ENCODE measurements at places on chromosomes 7 and 10.

DNA sequence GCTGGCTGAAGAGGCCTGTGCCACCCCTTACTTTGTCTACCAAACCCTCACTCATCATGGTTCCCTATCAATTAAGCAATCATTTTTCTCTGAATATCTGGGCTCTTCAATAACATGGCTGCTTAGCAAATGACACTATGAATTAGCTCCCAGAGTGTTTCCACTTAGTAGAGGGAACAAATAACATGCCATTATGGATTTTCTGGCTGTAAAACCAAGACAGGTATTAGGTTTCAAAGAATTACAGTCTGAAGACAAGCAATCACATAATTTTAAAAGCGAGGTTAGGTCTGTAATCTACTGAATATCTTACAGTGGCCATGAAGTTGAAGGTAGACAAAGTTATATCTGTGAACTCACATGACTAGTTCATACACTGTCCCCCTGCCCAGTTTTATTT is 220.8 kb upstream of the PHYHIPL start:
- no peak for DNase-seq

GRCh38 chr10:110192552-110192951 is 14.9 kb upstream of the MXI1 start:
- no peak for DNase-seq

GRCh38 chr7:96685353-96685752 is 24.3 kb downstream of the SEM1 start:
- DNase-seq, result no peak

- DNase-seq, result no peak
Observed at GRCh38 chr10:96588616-96589419, 2.0 kb upstream of the TM9SF3 start.

DNA sequence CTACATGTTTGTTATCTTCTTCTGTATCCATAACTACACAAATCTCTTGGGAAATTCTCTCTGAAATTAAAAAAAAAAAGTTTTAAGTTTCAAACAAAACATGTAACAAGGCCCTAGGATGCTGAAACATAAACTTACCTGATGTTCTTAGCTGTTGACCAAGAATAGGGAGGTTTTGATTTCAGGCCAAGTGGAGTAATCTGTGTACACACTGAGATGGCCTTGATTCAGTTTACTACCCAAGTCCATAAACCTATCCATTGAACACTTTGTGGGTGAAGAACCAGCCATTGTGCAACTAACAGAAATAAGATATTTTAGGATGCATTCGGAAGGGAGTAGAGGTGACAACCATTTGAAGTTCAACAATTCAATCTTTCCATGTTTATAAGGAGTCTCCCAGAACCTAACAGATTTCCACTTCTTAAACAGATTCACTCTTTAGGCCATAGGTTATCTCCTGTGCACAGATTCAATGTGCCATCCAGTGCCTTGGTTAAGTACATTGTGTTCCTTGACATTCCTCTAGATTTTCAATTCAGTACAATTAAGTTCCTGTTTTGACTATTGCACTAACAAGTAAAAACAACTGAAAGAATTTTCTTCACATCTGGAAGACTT is 143.1 kb downstream of the CRPPA start:
- DNase-seq, result no peak

GRCh38 chr7:18803923-18804322 is 308.4 kb downstream of the HDAC9 start:
- DNase-seq, result no peak

GRCh38 chr7:50554431-50555322 is 10.5 kb downstream of the DDC start:
- DNase-seq, result no peak

DNA sequence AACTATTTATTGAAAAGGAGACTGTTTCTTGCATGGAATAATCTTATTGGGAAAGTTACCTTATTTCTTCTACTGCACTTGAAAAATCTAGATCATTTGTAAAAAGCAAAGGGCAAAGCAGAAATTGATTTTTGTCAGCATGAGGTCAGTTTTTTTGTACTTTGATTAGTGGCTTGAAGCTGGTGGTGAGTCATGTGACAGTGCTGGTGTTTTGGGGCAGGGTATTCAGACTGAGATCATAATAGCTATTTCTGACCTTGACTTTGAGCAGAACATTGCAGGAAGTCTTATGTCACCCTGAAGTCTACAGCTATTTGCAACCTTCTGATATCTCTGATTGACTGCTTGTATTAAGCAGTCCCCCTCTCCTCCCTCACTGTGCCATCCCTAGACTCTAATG is 66.3 kb upstream of the SORCS3 start:
- DNase-seq, result no peak

DNA sequence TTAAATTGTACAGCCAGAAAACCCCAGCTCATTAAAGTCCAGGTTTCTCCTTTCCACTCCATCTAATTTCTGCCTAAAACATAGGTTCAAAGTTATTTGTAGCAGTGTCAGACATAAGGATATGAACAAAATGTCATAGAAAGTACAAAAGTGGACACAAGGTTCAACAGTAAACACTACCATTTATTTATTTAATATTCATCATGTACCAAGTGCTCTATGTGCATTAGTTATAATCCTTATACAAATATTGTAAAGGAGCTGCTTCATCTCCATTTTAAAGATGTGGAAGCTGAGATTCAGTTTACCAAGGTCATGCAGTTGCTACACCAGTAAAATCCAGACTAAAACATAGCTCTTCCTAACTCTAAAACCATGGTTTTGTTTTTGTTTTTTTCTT is 52.0 kb upstream of the CDK1 start:
- DNase-seq, result no peak

- DNase-seq, result no peak
Observed at GRCh38 chr10:71671994-71672946, 47.3 kb downstream of the C10orf105 start.

GRCh38 chr10:49327036-49327813 is 28.3 kb downstream of the C10orf71 start:
- no peak for DNase-seq

- no peak for DNase-seq
Observed at GRCh38 chr7:48505051-48505450, 333.8 kb downstream of the ABCA13 start.

DNA sequence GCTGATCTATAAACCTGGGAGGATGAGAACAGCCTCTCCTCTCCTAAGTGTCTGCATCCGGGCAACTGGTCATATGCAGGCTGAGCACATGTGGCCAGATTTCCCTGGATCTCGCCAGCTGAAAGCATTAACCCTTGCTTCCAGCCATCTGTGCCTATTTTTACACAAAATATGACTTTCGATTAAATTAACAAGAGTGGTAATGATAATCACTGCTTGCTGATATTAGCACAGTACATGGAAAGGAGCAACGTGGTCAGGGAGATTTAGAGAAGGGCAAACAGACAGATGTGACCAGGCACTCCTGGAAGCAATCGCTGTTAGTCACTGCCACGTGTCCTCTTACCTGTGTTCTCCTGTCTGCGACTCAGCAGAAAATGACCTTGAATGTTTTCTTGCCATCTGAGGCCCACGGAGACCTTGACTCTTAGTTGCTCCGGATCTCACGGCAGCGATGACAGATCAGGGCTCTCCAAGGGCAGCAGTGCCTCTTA is 59.5 kb upstream of the NPTX2 start:
- DNase-seq, result no peak

DNA sequence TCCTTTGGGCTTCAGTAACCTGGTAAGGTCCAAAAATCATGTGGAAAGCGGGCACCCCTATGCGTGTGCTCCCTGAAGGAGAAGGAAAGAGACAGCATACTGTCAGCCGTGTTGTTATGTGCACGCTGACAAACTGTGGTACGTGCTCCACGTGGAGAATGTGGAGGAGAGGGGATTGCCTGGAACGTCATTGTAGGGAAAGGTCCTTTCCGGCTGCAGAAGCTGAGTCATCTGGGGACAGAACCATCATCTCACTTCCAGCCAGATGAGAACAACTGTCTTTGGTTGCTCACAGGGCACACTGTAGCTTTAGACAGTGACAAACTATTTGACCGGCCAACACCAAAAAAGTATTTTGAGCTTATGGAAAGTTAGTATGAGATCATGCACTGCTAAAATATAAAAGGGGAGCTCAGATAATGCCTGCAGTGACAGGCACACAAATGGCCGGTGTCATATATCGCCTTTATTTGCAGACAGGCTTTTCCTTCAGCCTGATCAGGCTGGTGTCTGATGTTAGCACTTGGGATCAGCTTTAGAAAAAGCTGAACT is 38.8 kb upstream of the GRB10 start:
- DNase-seq, result no peak

DNA sequence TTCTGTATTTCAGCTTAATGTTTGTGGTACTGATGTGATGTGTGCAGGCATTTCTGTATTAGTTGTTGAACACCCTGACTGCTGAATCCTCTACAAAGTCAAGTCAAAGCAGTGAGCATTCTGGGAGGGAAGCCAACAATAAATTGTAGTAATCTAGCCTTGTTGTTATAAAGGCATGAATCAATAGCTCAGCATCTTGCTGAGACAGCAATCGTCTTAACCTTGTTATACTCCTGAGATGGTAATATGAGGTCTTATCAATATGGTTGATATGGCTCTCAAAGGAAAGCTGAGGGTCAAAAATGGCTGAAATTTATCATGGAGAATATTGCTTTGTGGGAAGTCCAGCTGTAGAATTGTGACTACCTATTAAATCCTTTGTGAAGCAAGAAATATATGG is 299.4 kb downstream of the DNAJB9 start:
- DNase-seq, result no peak

- DNase-seq, result no peak
Observed at GRCh38 chr7:47517821-47518480, 64.0 kb downstream of the TNS3 start.

GRCh38 chr10:43360086-43360485 is 11.3 kb upstream of the FXYD4 start:
- no peak for DNase-seq

- no peak for DNase-seq
Observed at GRCh38 chr7:3682028-3682710, 381.1 kb downstream of the SDK1 start.

DNA sequence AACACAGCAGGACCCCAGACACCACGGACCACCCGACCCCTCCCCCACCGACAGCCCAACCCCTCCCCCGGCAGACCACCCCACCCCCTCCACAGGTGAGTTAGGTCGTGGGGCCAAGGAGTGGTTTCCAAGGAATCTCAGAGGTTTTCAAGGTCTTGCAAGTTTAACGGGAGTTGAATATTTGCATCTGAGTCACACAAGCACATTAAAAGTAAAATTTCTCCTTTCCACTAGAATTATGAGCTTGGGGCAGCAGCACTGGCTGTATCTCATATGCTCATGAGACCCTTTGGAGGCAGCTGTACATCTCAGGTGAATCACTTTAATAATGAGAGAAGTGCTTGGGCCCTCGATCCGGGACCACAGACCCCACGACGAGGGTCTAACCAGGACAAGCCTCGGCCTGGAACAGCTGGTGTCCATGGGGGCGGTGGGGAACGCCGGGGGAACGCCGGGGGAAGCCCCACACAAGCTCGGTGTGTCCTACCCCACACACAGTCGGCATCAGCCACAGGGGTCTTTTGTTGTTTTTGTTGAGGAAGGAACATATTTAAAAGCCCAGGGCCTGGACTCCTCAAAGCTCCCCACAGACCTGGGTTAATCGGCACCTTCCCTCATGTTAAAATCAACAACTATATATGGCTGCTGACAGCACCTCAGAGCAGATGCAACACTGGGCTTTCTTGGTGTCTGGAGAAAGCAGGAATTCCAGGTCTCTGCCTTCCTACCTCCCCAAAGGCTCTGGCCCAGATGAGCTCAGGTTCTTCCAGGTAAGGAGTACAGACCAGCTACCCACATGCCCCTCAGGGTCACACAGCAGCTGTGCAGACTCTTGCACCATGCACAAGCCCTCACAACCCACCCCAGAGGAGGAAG is 130.3 kb downstream of the DIP2C start:
- DNase-seq, result no peak

DNA sequence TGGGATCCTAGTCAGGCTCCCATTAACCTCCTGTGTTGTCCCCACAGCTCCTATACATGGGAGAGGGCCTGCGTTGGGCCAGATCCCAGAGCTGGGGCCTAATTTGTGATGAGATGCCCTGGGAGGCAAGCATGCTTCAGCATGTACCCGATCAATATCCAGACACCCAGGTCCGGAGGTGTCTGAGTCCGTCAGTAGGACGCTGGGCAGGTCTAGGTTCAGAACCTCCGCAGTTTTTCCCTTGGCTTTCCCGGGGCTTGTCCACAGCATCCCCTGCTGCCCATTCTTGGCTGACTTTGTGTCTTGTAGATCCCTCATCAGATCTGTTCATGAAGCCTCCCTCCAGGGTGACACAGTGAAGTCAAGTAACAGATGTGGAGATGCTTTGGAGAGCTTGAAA is 32.7 kb upstream of the RBAK start:
- no peak for DNase-seq

GRCh38 chr7:4682621-4683042 is 537 bp downstream of the FOXK1 start:
- no peak for DNase-seq

DNA sequence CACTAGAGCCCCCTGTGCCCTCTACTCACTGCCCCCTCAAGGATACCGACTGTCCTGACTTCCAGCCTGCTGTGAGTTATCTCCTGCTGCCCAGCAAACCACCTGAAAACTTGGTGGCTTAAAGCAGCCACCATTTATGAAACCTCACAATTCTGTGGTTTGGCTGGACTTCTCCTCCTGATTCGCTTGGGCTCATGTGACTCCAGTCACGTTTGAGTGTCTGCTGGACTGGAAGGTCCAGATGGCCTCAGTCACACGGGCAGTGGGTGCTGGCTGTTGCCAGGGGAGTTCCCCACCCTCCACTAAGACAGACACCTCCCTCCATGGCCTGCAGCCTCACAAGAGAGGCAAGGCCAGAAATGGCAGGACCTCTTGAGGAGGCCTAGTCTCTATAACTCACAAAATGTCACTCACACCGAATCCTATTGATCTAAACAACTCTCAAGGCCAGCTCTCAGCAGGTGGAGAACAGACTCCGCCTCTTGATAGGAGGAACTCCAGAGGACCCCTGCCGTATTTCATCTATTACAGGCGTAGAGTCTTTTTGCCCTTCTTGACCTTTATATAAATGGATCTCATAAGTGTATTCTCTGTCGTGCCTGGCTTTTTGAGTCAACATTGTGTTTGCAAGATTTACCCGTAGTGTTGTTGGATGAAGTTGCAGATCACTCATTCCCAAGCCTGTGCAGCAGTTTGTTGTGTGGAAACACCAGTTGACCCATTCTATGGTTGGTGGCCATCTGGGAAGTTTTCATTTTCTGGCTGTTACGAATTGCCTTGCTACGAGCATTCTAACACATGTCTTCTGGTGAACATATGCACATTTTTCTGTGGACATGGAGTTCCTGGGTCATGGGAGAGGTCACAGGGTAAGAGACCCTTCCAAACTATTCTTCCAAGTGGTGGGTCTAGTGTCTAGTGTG is 48.3 kb downstream of the ZMIZ1 start:
- DNase-seq, result no peak

- DNase-seq, result no peak
Observed at GRCh38 chr10:6535156-6535764, 44.8 kb downstream of the PRKCQ start.

- DNase-seq, result no peak
Observed at GRCh38 chr7:17368856-17369524, 70.5 kb downstream of the AHR start.

- no peak for DNase-seq
Observed at GRCh38 chr7:76430836-76431235, 6.1 kb downstream of the ZP3 start.

- no peak for DNase-seq
Observed at GRCh38 chr7:22864855-22865601, 42.4 kb upstream of the TOMM7 start.
